ENCODE measurements at places on chromosomes 12 and 14.

GRCh38 chr12:12167847-12168246 lies 97.1 kb downstream of the BCL2L14 start:
- DNase-seq: no peak

DNA sequence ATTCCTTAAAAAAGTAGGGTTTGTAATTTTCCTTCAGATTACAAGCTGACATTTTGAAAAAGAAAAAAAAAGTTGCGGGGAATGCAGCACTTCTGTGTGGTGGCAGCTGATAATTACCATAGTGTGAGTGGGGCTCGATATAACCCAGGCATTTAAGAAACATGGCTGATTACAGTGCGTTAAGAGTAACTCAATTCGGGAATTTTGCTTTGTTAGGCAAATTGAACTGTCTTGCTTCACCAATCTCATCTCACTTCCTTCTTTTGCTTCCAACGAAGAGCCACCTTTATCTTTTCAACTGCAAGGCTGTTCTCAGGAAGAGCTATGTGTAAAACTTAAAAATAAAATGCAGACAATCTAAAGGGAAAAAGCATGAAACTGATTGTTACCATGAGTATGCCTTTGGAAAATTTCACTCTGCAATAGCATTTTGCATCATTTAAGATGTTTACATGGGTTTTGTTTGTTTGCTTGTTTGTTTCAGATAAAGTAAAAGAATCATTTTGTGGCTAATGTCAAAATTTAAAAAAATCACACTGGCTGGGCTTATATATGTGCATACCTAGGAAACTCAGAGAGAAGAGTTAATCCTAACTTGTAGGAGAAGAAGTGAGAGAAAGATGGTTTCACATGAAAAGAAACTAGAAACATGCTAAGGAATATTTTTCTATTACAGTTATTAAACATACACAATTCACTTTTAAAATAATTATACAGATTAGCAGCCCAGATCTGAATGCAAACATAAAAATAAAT lies 295.9 kb upstream of the ATP2B1 start:
- no peak for DNase-seq

GRCh38 chr12:82223426-82223825 lies 134.8 kb downstream of the CCDC59 start:
- DNase-seq: no peak

GRCh38 chr12:50661300-50662115 lies 102.4 kb upstream of the ATF1 start:
- DNase-seq: no peak

DNA sequence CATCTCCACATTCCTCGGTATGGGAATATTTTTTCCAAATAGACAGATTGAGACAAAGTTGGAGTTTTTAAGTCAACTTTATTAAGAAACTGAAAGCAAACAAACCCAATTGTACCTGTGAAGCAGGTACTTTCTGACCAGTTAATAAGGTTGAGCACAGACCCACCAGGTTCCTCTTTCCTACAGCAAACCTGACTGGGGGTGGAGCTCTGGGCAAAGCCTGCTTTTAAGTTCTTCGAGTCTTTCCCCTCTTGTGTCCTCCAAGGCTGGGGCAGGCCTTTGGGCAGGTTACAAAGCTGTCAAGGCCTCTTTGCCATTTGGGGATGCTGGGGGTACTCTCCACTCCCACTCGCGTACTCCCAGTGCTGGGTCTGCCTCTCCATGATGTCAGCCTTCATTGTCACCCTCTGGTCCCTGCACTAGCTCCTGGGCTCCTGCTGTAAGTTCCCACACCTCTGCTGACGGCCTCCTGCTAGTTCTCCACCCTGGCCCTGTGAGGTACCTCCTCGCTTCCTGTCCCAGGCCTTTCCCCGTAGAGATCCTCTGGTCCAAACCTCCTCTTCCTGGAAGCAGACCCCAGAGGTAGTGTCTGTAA lies 3.2 kb downstream of the KCNH3 start:
- DNase-seq: no peak

- no peak for DNase-seq
These were observed 29.4 kb upstream of the KRAS start for GRCh38 chr12:25280082-25280481.

- no peak for DNase-seq
These were observed 45.3 kb upstream of the ATP23 start for GRCh38 chr12:57896115-57896433.

DNA sequence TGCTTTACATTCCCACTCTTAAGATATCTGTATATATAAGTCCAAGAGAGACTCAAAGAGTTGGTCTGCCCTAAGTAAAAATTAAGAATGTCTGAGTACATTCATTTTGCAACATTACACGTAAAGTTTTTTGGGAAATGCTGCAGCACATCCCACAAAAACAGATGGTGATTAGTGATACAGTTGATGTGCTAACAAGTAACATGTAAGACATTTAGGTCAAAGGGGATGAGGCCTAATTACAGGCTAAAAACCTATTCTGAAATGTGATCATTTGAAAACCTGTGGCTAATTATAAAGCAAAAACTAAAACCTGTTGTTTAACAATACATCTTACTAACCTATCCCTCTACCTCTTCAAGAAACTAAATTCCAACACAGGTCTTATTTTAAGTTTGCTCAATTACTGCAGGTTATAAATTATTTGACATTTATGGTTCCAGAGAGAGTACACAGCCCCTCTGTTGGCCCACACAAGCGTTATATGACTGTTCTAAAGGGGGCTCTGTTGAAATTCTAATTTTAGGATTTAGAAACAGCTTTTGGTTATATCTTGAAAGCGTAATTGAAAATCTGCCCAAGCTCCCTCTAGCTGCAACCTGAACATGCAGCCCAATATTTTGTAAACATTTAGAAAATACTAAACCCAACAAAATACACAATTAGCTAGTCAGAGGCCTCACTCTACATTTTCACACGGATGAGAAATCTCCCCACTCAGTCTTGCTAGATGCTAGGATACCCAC lies 42.9 kb downstream of the BRAP start:
- no peak for DNase-seq

- DNase-seq: no peak
These were observed 35.2 kb downstream of the PRIMA1 start for GRCh38 chr14:93752980-93753561.

GRCh38 chr12:72330784-72331183 lies 58.6 kb downstream of the TRHDE start:
- DNase-seq: no peak

DNA sequence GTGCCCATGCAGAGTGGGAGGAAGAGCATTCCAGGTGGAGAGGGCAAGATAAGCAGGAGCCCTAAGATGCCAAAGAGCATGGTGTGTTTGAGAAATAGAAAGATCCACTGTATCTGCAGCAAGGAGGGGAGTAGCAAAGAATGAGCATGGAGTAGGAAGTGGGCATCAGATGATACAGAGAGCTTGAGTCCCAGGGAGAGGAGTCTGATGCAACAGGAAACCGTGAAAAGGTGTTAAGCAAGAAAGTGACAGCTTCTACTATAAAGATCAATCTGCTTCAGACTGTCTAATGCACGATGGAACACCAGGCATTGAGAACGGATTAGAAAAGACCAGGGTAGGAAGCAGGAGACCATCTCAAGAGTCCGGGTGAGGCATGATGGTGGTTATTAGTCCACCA lies 12.3 kb upstream of the GPRC5D start:
- DNase-seq: no peak

- no peak for DNase-seq
These were observed 249.0 kb downstream of the DPF3 start for GRCh38 chr14:72644758-72645489.

GRCh38 chr14:68041876-68042354 lies 222.3 kb downstream of the RAD51B start:
- DNase-seq: no peak

- DNase-seq: no peak
These were observed 60.6 kb downstream of the FBXL14 start for GRCh38 chr12:1533602-1534304.

GRCh38 chr12:46763230-46763629 lies 62.6 kb downstream of the SLC38A4 start:
- DNase-seq: no peak

DNA sequence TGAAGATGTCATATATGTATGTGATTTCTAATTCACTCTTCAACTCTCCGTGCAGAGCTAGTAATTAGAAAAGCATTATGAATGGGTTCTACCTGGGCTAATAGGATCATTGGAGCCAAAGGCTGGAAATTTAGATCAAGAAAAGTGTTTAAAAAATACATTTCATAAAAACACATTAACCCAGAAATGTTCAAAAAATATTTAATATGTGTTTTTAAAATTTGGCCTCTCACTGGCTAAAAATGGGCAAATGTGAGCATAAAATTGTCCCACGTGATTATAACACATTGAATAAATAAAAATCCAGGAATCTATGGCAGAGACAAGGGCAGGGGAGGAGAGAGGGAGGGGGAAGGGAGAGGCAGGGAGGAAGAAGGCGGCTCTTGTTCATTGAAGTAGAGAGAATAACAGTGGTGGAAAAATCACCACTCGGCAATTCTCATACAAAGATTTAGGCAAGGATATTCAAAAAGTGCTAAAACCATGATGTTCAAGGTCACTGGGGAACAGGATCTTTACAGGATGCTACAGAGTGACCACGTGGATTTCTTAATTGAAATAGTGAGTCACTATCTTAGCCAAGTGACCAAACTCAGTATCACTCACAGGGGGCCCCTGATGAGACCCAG lies 38.8 kb downstream of the FBXO21 start:
- DNase-seq: no peak

DNA sequence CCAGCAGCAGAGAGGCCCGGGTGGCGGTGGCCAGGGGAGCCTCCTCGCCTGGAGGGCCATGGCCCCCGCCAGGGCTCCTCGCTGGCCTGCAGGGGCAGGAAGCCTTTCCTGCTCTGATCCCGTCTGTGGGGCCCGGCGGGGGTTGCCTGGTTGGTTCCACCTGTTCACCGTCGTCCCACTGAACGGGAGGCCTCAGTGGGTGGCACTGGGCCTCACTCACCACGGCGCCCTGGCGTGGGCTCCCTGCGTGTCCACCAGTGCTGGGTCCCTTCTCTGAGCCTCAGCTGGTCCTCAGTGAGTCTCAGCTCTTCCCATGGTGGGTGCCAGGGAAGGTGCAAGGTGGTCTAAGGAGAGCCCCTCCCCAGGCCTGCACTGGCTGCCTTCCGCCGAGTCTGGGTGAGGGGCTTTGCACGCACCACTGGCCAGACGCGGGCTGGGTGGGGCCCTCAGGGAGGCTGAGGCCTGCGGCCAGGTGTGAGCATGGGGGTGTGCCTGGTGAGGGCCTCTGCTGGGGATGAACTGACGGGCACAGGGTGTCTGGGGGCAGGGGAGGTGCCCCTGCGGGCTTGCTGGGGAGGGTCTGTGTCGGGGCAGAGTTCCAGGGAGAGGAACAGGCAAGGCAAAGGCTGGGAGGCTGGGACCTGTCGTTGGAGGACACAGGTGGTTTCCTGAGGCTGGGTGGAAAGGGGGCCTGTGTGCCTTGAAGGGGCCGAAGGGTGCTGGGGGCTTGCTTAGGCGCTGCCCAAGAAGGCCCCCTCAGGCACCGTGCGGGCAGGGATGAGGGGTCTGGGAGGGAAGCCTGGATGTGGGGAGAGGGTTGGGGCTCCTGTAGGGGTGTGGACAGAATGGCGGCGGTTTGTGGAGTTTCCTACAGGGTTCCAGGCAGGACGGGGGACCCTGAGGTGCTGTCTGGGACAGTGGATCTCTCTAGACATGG lies 339.8 kb downstream of the TMEM121 start:
- no peak for DNase-seq

- DNase-seq: no peak
These were observed 209.5 kb downstream of the KCNC2 start for GRCh38 chr12:75000120-75000519.

DNA sequence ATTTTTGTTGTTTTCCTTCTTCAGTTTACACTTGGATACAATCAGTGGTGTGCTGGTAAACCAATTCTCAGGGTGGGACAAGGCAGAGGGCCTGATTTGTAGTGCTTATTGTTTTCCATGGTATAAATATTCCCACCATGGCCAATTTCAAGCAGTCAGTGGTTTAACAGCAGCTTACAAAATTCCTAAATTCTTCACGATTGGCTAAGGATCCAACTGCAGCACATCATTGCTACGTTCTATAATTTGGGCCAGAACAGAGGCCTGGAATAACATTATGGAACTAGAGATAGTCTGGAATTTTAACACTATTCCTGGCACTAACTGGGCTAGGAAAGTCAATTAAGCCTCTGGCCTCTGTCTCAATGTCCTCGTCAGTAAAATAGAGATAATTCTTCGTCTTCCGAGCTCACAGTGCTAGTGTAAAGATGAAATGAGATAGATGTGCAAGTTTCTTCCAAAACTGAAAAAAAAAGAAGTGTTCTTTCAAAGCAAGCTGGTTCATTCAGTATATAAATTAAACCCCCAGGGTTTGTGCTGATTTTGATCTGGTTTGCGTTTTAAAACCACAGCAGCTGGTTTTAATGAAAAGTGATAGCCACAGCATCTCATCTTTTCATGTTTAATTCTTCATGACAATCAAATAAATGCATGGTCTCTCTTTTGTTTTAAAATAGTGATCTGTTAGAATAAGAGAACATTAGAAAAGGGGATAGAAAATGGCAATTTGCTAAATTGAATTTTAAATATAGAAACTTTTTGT lies 104.1 kb downstream of the EPS8 start:
- DNase-seq: no peak

- peak; percentile 33 for DNase-seq
These were observed 39.2 kb downstream of the EFCAB11 start for GRCh38 chr14:89915114-89915878.

DNA sequence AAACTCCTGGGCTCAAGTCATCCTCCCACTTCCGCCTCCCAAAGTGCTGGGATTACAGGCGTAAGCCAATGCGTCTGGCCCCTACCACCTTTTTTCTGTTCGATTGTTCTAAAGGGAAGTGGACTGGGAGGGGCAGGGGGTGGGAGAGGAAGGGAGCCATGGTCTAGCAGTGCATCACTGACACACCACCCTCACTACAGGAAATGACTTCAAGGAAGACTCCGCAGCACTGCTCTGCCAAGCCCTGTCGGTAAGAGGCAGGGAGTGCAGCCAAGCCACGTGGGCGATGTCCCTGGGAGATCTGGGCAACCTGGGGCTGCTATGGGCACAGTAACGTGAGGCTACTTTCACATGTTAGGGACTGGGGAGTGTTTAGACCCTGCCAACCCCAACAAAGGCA lies 18.0 kb downstream of the LRRC74A start:
- no peak for DNase-seq

DNA sequence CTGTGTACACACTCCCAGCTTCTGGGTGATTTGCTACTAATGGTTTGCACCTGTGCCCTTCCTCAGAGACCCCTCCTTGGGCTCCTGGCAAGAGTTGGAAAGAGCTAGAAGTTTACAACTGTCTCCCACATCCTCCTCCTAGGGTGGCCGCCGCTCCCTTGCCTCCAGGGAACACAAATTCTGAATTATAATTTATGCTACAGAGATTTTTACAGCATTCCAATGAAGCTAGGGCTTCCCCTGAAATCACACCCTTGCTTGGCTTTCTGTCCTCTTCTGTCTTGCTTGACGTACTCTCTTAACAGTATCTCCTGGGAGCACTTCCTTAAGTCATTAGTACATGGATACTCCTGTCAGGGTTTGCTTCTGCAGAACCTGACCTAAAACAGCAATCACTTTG lies 180.2 kb downstream of the KCNA5 start:
- DNase-seq: no peak

Data from stimulated activated CD8-positive, alpha-beta memory T cell treated with anti-CD3 and anti-CD28 coated beads, Interleukin-4, amount 100 ng/mL, for 1 hour (primary cell).